HFFc6 (cell line): ENCODE measurements at places on chromosomes 5 and 9.

DNA sequence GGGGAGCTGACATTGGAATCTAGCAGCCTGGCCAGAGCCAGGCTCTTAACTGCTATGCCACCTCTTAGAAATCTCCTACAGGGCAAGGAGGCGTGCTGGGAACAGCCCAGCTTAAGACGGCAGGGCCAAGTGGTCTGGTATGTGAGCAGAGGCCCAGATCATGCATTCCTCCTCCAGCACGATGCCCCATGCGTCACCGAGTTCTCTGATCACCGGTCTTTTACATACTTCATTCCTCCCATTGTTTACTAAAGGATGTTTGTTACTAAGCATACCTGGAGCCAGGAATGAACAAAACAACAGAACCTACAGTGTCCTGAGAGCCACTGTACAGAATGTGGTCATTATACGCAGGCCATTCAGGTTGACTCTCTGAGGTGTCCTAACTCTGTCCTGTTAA, 73.8 kb downstream of the TRIO start:
- no peak for DNase-seq

- DNase-seq: no peak
Measured at GRCh38 chr9:899440-900184, 58.1 kb downstream of the DMRT1 start.

DNA sequence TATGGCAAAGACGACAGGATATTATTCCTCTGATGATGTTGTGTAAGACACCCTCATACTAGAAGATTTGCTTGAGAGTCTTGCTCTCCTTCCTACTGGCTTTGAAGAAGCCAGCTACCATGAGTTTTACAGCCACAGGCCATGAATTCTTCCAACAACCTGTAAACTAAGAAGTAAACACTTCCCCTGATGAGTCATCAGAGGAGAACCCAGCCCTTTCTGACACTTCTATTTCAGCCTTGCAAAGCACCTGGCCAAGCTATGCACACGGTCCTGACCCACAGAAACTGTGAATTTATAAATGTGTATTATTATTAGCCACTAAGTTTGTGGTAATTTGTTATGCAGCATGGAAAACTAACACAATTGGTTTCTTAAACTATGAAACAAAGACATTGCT, 288.8 kb upstream of the ADAMTSL1 start:
- DNase-seq: no peak

- no peak for DNase-seq
Measured at GRCh38 chr5:4740156-4740555, 400.0 kb upstream of the ADAMTS16 start.

DNA sequence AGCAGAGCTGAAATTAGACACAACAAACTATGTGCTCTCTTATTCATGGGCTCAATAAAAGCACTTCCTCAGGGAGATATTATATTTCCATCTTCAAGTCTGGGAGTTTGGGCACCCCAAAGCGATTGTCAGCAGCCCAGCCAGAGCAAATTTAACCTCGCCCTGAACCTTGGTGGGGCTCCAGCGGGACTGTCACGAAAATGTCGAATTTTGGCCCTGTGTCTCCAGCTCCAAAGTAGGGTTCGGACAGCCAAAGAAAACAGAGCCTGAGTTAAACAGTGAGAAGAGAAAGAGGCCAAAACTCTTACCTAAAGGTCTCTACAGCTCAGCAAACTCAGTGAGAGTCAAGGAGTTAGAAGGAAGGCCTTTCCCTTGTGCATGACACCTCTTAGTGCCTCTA, 432.9 kb downstream of the SPATA31D1 start:
- DNase-seq: no peak

DNA sequence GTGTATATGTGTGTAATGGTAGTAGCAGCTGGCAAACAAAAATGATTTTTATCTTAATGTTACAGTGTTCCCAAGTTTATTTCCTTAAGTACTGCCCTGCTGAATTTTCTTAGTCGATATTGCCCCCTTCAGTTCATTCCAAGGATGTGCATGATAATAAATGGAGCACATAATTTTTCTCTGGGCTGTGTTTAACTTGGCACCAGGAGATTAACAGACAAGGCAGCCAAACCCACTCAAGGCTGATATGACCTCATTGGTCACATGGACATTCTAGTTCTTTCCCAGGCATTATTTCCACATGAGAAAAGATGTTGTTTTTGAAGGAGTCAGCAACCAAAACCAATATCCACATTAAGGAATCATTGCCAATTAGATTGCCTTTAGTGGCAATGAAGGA, 61.8 kb downstream of the COX7C start:
- peak; percentile 58 for DNase-seq

- DNase-seq: no peak
Measured at GRCh38 chr5:107805824-107806223, 135.1 kb upstream of the EFNA5 start.

GRCh38 chr9:84862810-84863287, 193.3 kb downstream of the NTRK2 start:
- peak; percentile 46 for DNase-seq

DNA sequence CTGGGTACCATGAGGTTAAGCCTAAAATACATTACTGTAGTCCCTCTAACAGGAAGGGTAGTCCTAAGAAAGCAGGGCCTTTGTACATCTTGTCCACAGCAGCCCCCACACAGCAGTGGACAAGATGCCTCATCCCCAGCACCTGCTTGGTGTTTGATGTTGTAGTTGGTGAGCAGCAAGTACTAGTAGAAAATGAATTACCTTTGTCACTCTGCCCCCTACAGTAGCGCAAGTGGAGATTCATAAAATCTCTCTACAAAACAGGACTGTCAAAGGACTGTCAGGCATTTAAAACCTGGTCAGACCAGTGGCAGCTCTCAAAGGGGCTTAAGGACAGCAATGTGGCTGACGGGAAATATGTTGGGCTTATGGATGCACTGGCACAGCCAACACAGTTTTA, 122.5 kb downstream of the TMEM174 start:
- no peak for DNase-seq

DNA sequence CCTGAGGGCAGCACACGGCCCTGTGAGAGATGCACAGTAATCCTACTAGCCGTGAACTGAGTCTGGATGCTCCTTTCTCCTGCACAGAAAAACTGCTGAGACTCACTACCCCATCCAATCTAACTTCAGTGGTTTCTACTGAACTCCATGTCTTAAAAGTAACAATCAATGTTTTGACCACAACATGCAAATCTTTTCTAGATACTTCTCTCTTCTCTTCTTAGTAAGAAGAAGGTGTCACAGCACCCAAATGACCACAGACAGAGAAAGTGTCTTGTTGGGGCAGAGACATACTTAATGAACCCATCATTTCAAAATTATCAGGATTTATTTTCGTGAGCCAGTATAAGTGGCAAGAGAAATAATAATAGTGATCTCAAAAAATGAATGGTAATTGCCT, 285.8 kb upstream of the MEF2C start:
- no peak for DNase-seq

GRCh38 chr5:150413176-150413901, 629 bp upstream of the CD74 start:
- DNase-seq: no peak

DNA sequence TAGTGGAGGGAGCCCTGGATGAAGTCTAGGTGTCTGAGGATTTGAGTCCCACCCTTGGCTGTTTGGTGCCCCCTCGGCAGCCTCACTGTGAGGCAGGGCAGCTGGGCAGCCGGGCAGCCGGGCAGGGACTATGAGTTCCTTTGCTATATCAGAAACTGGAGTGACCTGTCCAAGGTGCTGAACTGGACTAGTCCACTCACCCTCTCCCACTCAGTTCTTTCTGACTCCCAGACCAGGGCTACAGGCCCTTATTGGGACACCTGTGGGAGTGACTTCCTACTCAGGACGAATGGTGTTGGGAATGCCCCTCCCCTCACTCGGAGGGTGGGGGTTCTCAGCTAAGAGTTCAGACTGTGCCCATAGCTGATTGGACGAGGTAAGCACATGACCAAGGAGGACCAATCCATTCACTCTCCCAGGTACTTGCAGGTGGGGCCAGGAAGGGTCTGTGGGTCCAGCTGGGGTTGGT, 34.1 kb upstream of the RAPGEF1 start:
- peak; percentile 51 for DNase-seq

GRCh38 chr5:169458221-169458620, 125.4 kb upstream of the SPDL1 start:
- DNase-seq: no peak

GRCh38 chr9:134693011-134693410, 51.4 kb downstream of the COL5A1 start:
- no peak for DNase-seq

- DNase-seq: no peak
Measured at GRCh38 chr5:109754319-109754718, 64.6 kb downstream of the MAN2A1 start.

DNA sequence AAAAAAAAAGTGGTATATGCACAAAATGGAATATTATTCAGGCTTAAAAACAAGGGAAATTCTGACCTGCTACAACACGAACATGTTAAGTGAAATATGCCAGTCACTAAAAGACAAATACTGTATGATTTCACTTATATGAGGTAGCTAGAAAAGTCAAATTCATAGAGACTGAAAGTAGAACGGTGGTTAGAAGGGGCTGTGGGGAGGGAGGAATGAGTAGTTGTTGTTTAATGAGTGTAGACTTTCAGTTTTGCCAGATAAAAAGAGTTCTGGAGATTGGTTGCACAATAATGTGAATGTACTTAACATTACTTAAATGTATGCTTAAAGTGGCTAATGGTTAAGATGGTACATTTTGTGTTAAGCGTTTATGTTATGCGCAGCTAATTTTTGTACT, 79.5 kb upstream of the IL12B start:
- DNase-seq: no peak

- DNase-seq: no peak
Measured at GRCh38 chr5:68382640-68383039, 167.1 kb downstream of the PIK3R1 start.

DNA sequence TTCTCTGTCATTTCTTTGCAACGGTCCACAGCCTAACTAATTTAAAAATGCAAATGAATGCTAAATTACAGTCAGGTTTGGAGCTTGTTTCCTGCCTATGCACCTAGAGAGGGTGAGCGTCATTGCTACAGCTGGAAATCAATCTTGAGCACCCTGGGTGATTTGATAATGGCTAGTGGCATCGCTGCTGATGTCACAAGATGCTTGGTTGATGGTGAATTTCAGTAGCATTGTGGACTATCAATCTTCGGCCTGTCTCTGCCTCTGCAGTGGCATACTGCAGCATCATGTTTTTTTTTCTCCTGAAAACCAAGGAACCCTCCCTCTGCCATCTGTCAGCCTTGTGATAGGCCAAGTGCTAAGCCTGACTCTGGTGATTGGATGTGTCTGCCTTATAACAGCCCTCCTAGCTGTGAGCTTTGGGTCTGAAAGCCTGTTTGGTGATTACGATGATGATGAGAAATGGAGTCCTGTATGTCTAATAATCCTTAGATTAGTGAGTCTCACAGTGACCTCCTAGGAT, 75.3 kb downstream of the NMUR2 start:
- no peak for DNase-seq

DNA sequence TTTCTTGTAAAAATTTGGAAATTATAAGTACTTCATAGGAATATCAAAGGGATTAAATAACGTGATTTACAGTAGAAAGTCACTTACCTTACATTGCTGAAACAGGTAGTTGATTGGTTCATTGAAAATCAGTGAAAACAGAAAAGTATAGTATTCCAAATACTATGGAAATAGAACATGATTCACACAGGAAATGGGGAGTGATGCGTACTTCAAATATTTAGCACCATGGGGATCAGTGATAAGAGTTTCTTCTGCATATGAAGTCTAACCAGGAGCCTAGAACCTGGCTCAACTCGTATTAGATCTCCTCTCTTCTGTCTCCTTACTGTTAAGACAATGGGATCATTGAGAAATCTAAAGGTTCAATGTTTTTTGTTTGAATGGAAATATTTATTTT, 133.3 kb downstream of the FAM174A start:
- DNase-seq: no peak

DNA sequence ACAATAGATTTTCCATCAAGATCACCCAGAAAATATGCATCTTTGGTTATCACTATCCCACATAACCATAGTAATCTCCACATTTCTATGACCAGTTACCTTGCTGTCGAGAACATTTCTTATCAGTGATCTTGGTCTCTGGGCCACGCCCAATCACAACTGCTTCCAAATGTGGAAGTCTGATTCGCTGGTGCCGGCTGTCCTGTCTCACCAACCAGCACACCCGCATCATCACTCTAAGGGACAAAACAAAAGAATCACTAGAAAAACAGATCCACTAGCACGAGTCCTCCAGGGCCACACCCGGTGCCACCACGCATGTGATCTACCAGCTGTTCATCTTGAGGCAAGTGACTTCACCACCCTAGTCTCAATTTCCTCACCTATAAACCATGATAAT, 11.8 kb downstream of the APTX start:
- no peak for DNase-seq

DNA sequence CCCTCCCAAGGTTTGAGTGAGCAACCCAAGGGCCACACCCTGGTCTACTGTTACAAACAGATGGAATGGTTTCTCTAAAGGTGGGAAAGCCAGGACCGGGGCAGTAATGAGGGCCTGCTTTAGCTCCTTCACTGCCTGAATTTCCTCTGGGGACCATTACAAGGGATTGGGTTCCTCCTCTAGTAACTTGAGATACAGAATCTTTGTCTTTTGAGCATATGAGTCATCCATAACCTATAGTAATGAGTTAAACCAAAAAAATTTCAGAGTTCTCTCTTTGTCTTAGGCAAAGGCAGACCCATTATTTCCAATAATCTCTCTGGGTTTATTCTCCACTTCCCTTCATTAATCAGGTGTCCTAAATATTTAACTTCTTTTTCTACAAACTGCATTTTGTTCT, 618.8 kb downstream of the HINT1 start:
- no peak for DNase-seq

- no peak for DNase-seq
Measured at GRCh38 chr5:173468821-173469251, 140.6 kb upstream of the STC2 start.

- no peak for DNase-seq
Measured at GRCh38 chr9:96158909-96159575, 142.9 kb downstream of the HSD17B3 start.

- DNase-seq: no peak
Measured at GRCh38 chr9:11726659-11727058, 966.5 kb upstream of the TYRP1 start.

GRCh38 chr5:8508231-8508630, 639.3 kb downstream of the MTRR start:
- DNase-seq: no peak

DNA sequence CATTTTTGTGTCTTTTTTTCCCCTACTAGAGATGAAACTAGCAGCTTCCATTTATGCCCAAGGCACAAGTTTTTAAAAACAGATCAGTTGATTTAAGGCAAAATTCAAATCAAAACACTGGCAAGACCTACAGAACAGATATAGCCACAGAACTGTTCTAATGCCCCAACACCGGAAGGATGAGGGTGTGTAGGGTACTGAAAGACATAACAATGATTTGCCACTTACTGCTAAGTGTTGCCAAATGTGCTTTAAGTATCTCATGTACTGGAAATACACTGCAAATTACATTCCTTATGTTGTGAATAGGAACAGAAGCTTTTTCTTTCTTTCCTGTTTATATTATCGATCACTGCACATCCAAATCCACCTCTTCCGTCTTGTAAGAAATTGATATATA, 189.0 kb downstream of the CETN3 start:
- no peak for DNase-seq

DNA sequence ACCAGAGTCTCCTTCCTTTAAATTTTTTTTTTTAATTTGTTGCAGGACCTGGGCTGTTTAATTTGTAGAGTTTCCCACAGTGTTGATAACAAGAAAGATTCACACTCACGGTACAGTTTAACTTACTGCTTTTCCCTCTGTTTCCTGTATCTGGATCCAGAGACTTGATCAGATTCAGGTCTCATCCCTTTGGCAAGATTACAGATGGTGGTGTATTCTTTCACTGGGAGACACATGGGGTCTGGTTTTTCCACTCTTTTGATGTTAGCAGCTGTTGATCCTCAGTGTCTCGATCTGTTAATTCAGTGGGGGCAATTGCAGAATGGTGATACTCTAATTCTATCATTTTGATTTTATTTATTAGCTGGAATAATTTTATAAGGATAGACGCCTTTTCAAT, 75.4 kb upstream of the TNFAIP8 start:
- DNase-seq: no peak
